ENCODE measurements at places on chromosomes 7 and 10.

DNA sequence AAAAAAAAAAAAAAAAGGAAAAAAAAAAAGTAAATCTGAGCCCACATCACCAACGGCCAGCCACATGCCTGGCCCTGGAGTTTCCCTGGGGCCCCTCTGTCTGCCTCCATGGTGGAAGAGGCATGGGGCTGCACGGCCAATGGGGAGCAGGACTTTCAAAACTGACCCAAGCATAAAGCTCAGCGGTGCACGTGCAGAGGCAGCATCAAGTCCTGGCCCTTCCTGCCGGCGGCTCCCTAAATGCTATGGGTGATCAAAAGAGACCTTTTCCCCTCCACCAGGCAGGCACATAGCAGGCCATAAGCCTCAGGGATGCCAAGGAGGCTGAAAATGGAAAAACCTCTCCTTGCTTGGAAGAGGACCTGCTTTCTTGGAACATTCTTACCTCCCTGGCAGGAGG is 94.3 kb downstream of the OAT start:
- DNase-seq, result no peak

- no peak for DNase-seq
Measured at GRCh38 chr7:92614660-92615174, 24.5 kb upstream of the FAM133B start.

DNA sequence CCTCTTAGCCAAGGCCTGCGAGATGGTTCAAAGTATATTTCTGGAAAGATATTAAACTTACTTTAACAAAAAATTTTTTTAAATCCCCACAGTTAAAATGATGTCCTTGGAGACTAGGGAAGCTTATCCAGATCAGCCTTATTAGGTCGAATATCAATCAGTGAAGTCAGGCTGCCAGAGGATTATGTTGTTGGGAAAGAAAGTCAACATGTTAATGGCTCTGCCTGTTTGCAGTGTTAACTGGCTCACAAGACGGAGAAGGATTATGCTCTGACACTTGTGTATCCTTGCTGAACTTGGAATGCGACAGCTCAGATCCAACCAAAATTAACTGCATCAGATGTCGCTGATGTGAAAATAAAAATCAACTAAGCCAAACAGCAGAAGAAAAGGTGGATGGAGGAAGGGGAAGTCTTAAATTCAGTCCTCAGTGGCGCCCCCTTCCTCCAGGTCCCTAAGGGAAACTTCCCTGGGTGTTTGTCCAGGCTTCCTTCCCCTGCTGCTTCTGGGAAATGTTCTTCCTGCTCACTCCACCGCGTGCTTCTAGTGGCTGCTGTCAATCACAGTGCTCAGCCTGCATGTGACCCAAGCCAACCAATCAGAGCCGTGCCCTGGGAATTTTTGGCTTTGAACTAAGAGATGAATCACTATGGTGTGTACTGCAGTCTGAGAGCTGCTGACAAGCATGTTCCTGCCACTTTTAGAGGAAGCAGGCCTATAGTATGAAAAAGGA is 690.4 kb upstream of the NRP1 start:
- no peak for DNase-seq

DNA sequence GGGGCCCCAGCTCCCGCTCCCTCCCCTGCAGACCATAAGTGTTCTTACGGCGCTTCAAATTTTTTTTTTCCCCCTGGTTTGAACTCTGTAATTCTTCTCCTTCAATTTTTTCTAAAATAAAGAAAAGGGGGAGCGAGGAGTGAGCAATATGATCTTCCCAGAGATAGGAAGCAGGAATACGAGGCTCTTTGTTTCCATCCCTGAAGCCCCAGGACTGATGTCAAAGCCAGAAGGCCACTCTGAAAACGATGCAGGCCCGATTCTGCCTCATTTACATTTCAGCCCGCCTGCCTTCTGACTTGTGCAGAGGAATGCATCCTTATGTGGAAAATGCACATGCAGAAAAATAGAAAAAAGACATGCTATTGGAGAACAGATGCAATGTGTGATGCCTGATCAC is 401.5 kb upstream of the MKI67 start:
- DNase-seq, result no peak

DNA sequence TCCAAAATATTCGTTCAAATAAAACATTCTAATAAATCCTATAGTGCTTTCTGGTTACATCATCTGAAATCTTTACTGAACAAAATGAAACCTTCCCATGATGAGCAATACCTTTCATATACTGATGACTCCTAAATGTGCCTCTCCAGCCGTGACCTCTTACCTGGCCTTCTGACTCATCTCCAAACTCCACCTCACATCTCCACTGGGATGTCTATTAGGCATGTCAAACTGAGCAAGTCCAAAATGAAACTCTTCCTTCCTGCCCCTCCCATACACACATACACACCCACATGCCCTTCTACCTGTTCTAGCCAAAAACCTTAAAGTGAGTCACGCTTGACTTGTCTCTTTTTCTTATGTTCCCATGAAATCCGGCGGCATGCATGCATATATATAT is 22.9 kb downstream of the GSAP start:
- DNase-seq, result no peak

DNA sequence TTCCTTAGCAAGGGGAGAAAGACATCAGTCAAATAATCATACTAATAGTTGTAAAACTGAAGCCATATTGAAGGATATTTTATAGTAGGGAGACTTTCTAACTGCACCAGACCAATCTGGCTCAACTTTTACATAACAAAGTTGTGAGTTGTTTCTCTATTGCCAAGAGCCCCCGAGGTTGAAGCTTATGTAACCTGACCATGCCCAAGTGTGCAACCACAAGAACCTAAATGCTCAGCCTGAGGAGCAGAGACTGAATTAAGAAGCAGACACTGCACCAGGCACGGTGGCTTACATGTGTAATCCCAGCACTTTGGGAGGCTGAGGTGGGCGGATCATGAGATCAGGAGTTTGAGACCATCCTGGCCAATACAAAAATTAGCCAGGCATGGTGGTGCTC is 77.3 kb upstream of the ARMC3 start:
- no peak for DNase-seq

DNA sequence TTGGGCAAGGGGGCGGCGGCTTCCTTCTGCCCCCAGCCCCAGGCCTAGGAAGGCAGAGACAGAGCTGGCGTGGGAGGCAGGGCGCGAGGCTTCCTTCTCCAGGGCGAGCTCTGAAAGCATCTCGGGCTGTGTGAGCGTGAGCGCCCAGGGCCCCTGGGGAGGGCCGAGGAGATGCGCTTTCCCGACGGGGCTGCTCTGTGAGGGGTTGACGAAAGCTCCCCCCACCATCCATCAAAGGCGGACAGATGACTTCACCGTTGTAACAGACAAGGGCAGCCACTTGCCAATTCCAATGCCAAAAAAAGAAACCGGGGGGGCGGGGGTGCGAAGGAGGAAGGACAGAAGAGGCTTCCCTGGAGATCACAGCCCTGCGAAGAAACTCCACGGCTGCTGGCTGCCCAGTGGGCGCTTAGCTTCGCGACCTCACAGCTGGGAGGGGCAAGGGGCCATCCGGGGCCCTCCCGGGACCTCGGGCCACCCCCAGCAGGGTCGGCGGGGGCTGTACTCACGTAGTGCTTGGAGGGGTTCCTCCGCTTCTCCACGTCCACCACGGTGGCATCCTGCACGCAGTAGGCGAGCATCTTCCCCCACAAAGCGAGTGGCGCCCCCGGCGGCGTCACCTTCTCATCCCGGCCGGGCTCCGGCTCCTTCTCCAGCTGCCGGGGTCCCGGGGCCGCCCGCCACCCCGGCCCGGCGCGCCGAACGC is 537 bp downstream of the SH3PXD2A start:
- no peak for DNase-seq

- DNase-seq, result no peak
Measured at GRCh38 chr7:134845461-134845860, 66.0 kb downstream of the CALD1 start.

DNA sequence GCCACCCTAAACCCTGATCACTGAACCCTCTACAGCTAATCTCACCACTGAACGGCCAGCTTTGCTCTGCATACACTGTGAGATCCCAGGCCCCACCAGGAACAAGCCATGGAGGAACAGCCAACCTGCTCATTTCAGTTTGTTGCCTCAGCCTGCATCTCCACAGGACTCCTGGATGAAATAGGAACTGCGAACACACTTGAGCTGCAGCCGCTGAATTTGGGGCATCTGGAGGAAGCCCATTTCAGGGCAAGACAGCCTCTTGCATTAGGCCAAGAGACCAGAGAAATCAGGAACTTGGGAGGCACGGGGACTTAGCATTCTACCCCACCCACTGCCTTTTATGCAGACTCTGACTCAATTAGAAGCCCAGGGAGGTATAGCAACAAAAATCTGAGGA is 14.5 kb upstream of the EGR2 start:
- no peak for DNase-seq

All from stimulated activated CD4-positive, alpha-beta T cell treated with anti-CD3 and anti-CD28 coated beads, Interleukin-15, amount 100 ng/mL, for 1 hour (primary cell).